Lung (tissue), 17 donors: ENCODE measurements at places on chromosomes 1 and 21. TPM values are rescaled to one million over a fixed set of nuclear protein-coding genes. Genes with fewer than 3 reads are reported as not detected.

MTR gene
- total RNA-seq, result 36.7 TPM

LAMC1 gene
- total RNA-seq, result 272 TPM

LPAR3 gene
- total RNA-seq, result 8.3 TPM

S100A12 gene
- total RNA-seq, result 14.9 TPM

NTNG1 gene
- 26.7 TPM for total RNA-seq

NKAIN1 gene
- not detected for total RNA-seq

PRPF38A gene
- total RNA-seq, result 37.9 TPM

REN gene
- 0.23 TPM for total RNA-seq

DIO1 gene
- 1.9 TPM for total RNA-seq

FAM151A gene
- total RNA-seq, result not detected

DCST2 gene
- 0.31 TPM for total RNA-seq

AGT gene
- 3.5 TPM for total RNA-seq
